ENCODE measurements at places on chromosomes 2 and 18. TPM values are rescaled to one million over a fixed set of nuclear protein-coding genes. Genes with fewer than 3 reads are reported as not detected.

Gene IL37
- not detected for total RNA-seq

Gene PPIG
- 54.9 TPM for total RNA-seq

Gene TMEM198
- total RNA-seq, result 14.0 TPM

Gene EGR4
- total RNA-seq, result not detected

Gene BCL11A
- total RNA-seq, result 128 TPM

Gene MAPRE3
- 15.4 TPM for total RNA-seq

Gene EPHA4
- total RNA-seq, result 259 TPM

Gene XDH
- total RNA-seq, result not detected

Gene TMX3
- total RNA-seq, result 84.7 TPM

Gene ZDBF2
- 35.7 TPM for total RNA-seq

Gene MSH2
- 75.6 TPM for total RNA-seq

Gene CIB4
- total RNA-seq, result not detected

Gene SKA1
- 2.3 TPM for total RNA-seq

Gene PDCL3
- total RNA-seq, result 8.1 TPM

Gene ALPP
- total RNA-seq, result not detected

Data from occipital lobe (tissue), 3 donors.